IPS DF 19.7 (cell line): ENCODE measurements at places on chromosomes 6 and 20.

DNA sequence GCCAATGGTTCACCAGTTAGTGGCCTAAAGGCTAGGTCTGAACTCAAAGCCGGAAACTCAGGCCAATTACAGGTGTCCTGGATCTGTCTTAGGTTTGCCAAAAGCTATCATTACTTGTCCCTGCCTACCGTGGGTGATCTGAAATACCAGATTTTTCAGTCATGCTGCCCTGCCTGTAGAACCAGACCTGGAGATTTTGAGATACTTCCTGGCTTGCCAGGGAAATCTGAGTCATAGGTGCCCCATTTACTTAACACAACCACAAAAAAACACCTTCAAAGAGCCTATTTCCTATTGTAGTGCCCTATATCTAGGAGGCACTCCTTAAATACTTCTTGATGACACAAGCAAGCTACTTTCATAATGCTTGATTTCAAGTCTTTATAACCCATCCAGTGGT, 13.9 kb upstream of the RANBP9 start:
- DNase-seq, result no peak

DNA sequence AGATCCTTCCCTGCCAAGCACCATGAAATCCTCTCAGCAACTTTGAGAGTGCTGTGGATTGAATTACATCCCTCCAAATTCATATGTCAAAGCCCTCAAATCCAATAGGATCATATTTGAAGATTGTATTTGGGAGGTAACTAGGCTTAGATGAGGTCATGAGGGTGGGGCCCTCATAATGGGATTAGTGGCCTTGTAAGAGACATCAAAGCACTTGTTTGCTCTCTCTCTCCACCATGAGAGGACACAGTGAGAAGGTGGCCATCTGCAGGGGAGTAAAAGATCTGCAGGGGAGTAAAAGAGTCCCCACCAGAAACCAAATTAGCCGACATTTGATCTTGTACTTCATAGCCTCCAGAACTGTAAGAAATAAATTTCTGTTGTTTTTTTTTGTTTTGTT, 298.2 kb downstream of the SAMD5 start:
- DNase-seq, result no peak

GRCh38 chr6:82040405-82041221, 206.9 kb downstream of the IBTK start:
- DNase-seq, result peak; percentile 35

DNA sequence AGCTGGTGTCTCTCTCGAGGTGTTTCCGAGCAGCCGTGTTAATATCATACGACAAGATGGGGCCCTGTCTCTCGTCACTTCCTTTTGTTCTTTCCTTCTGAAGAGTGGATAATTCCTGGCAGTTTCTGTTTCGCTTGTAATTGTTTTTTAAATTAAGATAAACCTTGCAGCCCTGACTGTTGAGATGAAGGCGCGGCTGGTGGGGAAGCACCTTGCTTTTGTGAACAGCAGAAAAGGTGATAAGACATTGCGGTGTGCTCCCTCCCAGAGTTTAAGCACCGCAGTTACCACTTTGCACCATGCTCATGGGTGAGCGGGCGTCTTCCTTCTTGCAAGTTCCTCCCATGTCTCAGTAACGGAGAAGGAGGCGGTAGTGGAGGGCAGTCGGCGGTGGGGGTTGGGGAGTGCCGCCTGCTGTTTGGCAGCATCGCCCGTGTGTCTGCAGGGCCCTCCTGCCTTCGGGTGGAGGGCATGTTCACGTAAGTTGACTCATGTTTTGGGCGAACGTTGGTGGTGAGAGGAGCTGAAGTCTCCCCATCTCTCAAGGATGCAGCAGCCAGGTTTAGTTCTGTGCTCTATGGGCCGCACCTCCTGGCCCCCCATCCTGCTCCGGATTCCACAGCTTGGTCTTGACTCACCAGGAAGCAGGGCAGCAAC, 345.9 kb downstream of the TAF4 start:
- no peak for DNase-seq

DNA sequence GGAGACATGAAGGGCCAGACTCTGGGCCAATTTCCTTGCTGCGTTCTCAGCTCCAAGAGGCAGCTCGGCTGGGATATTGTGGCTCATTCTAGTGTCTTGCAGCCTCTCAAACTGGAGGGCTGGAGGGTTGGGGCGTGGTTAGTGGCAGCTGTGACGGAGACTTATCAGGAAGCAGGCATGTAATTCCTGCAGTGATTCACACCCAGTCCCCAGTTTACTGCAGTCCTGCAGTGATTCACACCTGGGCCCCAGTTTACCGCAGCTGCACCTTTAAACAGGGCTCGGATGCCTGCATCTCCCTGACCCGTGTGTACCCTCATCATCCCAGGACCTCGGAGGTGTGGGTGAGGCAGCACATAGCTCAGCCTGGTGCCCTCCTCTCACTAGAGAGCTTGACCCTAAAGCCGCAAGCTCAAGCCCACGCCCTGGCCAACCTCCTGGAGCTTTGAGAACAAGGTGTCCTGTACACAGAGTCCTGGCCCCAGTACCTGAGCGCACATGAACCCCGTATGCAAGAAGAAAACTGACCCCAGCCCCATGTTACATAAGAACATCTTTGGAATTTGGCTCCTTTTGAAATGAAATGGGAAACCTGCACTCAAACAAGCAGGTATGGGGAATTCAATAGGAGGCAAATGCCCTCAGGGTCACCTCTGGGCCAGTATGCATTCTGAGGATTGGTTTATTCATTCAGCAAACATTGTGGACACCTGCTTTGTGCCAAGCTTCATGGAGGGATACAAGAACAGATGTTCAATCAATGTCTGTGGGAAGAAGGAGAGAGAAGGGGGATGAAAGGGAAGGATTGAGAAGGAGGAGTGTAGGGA, 55.3 kb upstream of the FAM83D start:
- DNase-seq, result no peak

DNA sequence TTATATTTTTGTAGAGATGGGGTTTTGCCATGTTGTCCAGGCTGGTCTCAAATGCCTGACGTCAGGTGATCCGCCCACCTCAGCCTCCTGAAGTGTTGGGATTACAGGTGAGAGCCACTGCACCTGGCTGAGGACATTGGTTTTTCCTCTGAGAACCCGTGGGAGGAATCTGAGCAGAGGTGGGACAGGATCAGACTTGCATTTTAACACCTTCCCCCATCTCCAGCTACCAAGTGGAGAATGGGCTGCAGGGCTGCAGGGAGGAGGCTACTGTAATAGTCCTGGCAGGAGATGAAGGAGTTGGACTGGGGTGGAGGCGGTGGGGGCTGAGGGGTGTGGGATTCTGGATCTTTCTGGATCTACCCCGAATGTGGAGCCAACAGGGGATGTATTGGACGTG, 24.5 kb downstream of the FAM110A start:
- no peak for DNase-seq

- no peak for DNase-seq
Observed at GRCh38 chr6:148348335-148348734, 5.7 kb downstream of the SASH1 start.

GRCh38 chr6:131215219-131215618, 80.0 kb downstream of the AKAP7 start:
- no peak for DNase-seq

- no peak for DNase-seq
Observed at GRCh38 chr6:51775942-51776860, 311.2 kb downstream of the PKHD1 start.

DNA sequence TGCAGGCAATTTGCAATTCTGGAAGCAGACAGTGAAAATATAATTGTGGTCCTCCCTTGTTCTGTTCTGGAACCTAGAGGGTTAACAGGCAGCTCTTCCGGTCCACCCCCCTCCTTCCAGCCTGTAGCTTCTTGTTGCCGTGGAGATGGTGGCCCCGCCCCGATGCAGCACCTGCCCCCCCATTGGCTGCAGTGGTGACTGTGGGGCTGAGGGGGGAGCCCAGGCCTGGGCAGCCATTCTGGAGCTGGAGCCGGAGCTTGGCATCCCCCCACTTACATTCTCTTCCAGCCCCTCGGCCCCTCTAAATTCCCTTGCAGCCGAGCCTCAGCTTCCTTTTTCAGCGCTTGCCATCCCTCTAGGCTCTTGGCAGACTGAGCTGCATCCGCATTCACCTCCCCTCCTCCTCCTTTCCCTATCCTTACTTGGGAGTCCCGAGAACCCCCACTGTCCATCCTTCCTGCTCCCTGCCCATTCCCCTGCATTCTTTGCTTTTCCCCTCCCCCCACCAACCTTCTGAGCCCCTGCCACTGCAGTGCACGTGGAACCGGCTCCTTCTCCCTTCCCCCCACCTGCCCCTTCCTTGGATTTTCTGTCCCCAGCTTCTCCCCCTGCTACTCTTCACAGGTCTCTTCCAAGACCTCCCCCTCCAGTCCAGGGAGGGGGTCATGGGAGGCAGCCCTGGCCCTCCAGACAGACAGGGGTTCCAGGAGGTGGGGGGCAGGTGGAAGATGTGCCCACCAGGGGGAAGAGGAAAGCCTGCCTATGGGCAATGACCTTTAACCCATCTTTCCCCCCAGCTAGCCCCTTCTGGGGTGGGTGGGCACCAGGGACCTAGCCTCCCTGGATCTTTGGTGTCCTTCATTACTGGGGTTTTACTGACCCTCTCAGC, 11.4 kb downstream of the SYNGAP1 start:
- DNase-seq, result no peak

DNA sequence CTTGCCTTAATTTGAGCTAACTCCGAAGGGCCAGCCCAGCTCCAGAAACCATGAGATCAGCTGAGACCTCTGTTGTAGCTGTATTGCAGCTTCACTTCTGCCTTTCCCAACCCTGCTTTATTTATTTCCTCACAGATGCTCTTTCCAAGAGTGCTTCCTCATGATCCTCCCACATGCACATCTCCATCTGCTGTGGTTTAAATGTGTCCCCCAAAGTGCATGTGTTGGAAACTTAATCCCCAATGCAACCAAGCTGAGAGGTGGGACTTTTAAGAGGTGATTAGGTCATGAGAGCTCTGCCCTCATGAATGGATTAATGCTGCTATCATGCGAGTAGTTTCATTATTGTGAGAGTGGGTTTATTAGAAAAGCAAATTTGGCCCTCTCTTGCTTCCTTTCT, 164.4 kb upstream of the TAB2 start:
- no peak for DNase-seq

- peak; percentile 54 for DNase-seq
Observed at GRCh38 chr6:31083742-31084354, 28.5 kb downstream of the C6orf15 start.

DNA sequence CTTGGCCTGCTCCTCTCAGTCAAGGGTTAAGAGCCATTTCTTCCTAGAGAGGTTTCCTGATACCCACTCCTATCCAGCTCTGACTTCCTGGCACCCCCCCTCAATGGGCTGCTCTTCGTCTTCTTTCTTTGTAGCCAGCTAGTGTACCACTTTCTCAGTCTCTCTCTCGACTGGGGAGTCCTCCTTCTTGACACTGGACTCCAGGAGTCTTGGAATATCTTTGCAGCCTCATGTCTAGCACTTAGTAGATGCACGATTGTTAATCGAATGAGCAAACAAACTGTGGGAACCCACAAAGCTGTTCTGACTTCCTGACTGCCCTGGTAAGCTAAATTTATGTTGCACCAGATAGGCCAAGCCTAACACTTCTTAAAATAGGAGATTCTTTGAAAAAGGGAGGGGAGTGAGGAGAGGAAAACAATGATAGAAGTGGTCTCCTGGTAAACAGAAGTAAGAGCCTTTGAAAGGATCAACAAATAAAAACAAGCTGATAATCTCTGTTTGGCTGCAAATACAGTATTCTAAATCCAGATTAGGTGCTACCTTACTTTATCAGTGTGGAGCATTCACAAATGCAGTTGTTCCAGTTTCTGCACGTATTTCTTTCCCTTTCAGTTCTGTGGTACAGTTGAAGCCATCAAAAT, 160.1 kb upstream of the CITED2 start:
- DNase-seq, result no peak

GRCh38 chr20:10855778-10856177, 182.0 kb upstream of the JAG1 start:
- DNase-seq, result no peak
